ENCODE measurements at places on chromosomes 7 and 10.

- no peak for DNase-seq
Observed at GRCh38 chr7:7329326-7329725, 147.0 kb downstream of the C1GALT1 start.

GRCh38 chr10:103653581-103654037 is 160.1 kb downstream of the NEURL1 start:
- DNase-seq, result no peak

DNA sequence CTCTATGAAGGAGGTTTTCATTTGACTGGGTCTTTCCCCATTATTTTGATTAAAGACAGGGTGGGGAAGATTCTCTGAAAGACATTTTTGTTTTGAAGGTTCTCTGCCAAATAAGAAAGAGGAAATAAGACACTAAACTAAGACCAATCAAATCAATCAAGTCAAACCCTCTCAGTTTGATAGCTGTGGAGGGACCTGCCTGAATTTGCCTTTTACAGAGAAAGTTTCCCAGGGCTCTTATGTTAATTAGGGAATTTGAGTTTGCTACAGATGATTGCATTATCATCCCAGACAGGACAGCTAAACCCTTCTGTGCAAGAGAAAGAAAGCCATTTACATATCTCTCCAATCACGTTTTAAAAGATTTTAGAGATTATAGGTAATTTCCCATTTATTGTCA is 80.0 kb downstream of the CSTF2T start:
- DNase-seq, result no peak

GRCh38 chr10:70578371-70578947 is 24.1 kb downstream of the PRF1 start:
- no peak for DNase-seq

- DNase-seq, result no peak
Observed at GRCh38 chr7:91784469-91784868, 96.0 kb downstream of the MTERF1 start.

DNA sequence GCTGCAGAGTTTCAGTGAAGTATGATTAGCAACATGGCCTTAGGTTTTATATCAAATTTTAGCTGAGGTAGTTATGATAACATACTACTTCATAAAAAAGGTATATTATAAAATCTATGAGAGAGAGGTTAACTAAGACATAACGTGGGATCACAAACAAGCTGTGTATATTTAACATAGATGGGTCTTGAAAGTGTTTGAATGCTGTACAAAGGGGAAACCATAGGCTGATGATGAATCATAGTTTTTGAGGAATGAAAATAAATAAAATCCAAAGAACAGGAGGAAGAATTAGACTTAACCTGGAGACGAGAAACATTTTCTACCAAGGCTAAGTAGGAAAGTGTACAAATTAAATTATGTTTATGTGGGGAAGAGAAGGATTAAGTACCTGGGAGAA is 119.0 kb downstream of the GNAI1 start:
- no peak for DNase-seq

DNA sequence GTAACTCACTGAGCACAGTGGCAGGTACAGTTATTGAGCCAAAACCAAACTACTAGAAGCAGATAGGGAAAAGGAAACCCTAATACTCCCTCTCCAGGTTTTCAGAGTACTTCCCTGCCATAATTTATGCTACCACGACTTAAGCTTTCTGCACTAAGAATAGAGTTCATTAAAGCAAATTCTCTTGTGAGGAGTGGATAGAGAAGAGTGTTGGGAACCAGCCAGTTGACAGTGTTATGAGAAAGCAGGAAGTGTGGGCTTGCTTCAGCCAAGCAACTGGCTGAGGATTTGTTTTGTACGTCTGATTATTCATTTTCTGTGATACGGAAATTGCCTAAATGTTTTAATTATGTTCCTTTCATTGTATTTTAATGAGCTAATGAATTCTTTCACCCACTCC is 280.5 kb downstream of the KIF20B start:
- no peak for DNase-seq

DNA sequence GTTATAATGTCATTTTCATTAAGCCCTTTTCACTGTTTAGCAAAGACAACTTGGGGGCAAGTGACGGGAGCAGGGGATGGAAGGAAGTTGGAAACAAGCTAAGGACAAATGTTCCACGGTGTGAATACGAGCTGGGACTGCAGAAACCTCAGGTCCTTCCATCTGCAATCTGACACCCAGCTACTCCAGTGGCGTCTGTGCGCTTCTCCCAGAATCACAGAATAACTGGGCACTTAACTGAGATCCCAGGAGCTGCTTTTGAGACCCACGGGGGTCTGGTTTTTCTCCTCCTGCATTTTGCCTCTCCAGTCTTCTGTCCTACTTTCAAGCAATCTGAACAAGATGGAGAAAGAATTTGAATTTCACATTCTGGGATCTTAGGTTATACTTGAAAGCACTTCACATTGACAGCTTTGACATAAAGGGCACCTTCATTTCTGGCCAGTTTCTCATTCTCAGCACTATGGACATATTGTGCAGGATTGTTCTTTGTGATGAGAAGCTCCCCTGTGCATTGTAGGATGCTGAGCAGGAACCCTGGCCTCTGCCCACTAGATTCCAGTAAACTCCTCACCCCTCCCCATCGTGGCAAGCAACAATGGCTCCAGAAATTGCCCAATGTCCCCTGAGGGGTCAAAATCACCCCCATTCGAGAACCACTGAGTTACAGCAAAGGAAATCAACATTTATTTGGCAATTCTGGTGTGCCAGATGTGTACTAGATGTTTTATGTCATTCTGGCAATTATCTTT is 194.1 kb downstream of the CACNB2 start:
- no peak for DNase-seq

DNA sequence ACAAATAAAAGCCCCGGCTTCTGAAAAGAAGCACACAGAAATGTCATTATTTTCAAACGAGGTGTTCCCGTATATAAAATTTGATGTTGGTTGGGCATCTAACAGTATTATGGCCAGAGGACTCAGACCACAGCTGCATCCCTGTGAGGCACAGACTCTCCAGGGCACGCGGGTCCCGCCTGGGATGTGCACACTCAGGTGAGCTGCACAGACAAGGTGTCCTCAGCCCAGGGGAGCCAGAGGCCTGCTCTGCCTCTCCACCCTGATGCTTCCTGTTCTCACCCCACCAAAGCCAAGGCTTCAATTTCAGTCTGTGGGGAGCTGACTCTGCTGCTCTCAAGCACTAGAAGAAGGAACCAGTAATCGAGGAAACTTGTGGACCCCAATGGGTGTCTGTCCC is 1.7 kb upstream of the CYP2E1 start:
- DNase-seq, result no peak

- no peak for DNase-seq
Observed at GRCh38 chr10:23341004-23341403, 3.6 kb downstream of the C10orf67 start.

DNA sequence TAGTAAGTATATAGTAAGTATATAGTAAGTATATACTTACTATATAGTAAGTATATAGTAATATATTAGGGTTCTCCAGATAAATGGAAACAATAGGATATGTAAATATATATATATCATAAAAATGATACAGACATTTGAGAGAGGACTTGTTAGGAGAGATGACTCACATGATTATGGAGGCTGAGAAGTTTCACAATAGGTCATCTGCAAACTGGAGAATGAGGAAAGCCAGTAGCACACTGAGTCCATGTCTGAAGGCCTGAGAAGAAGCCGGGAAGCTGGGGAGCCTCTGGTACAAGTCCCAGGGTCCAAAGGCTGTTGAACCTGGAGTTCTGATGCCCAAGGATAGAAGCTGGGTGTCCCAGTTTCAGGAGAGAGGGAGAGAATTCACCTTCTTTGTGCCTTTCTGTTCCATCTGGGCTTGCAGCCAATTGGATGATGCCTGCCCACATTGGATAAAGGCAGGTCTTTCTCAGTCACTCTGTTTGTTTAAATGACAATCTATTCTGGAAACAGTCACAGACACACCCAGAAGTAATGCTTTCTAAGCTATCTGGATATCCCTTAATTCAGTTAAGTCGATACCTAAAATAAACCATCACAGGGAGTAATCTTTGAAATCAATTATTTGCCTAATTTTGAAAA is 205.5 kb upstream of the CDC14C start:
- DNase-seq, result no peak

- DNase-seq, result no peak
Observed at GRCh38 chr7:22361320-22361719, 4.4 kb upstream of the RAPGEF5 start.
